ENCODE measurements at places on chromosomes 1 and 21.

DNA sequence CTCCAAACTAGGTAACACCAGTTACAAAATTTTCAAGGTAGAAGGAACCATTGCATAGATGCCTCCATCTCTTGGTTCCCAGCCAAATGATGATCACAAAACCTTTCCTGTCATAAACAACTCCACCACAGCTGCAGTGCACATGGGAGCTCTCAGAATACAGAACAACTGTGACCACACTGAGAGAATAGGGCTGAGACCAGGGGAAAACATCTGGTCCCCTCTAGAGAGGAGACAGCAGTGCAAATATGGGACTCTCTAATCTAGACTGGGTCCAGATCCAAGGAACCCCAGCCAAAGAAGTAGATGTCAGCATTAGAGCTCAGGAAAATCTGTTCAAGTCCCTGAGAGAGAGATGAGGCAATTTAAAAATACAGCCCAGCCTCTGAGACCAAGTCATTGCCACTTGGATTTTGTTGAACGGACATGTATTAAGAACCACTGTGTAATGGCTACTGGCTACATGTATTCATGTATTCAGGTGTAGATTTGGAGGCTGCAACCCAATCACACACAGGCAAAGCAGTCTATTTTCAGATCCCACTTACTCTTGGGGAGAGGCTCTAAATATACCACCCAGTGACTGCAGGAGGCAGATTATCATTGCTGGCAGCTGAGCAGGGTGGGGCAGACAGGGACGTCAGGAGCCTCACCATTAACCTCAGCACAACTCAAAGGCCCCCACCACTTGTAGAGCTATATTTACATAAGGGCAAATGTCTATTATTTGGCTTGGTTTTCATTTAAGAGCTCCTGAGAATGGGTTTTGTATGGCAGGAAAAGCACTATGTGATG lies 7.6 kb upstream of the RXRG start:
- DNase-seq: no peak

DNA sequence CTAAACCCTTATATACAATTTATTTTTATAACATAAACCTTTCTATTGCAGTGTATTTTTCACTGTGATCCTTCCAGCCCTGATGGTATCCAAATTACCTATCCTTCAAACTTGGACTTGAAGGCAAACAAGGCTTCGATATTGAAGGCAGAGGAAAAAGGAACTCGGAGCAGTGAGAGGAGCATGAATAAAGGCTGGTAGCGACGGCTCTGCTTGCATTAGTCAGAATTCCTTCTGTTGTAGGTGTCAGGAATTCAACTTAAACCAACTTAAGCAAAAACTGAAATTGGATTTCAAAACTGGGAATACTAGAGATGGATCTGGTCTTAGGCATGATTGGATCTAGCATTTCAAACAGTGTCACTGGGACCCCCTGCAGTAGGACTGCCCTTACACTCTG lies 17.8 kb upstream of the SSX2IP start:
- no peak for DNase-seq

GRCh38 chr21:46055863-46056281 lies 42.0 kb upstream of the COL6A2 start:
- no peak for DNase-seq

DNA sequence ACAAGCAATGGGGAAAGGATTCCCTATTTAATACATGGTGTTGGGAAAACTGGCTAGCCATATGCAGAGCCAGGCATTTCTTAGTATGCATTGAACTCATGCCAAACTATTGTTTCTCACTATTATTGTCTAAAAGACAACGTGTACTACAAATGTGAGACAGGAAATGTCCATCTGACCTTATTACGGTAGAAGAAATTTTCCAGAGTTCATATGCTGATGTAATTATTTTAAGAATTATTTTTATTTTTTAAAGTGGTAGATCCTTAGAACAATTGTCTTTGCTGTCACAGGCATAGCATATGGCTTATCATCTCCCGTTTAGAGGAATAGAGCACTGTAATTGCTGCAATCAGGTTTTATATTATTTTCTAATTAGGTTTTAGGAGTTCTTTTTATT lies 75.2 kb upstream of the S1PR1 start:
- DNase-seq: no peak

- DNase-seq: no peak
Observed at GRCh38 chr1:51744506-51745303, 127.8 kb downstream of the OSBPL9 start.

Data from T-helper 17 cell (primary cell).